ENCODE measurements at places on chromosomes 7 and 10.

DNA sequence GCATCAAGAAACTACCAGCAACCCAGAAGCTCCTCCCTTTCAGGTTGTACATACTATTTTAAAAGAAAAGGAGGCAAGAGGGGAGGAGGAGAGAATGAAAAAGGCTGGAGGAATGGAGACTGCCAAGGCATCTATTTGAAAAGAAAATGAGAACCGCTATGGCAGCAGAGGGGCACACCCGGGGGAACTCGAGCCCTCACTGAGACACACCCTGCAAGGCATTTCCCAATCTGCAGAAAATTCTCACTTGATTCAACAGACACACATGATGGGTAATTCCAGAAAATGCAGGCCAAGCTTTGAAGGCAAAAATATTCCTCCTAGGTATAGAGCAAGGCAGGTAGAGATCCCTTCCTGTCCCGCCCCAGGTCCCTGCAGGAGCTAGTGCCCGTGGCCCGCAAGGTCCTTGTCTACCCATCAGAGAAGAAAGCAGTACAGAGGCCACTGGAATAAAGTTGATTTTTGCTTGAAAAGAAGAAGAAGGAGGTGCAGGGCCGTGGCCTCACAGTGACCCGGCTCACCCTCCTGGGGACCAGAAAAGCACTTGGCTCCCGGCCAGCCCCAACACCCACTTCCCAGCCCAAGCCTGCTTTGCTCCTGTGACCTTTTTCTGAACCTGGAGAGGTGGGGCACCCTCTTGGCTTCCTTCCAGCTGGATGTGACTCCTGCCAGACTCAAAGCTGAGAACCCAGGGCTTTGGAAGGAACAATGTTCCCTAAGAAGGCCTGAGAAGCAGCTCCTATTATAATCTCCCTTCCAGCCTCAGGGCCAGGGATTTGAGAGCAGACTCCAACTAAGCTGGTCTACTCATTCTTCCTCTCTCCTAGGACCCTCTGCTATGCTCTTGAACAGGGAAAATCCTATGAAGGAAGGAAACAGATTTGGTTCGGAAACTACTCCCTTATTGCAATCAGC is 6.2 kb upstream of the PIK3CG start:
- no peak for DNase-seq

- DNase-seq: no peak
These were observed 79.3 kb upstream of the ACBD5 start for GRCh38 chr10:27319752-27320431.

- no peak for DNase-seq
These were observed 305.7 kb downstream of the BMPER start for GRCh38 chr7:34211018-34211417.

GRCh38 chr10:43267811-43268210 is 946 bp upstream of the RASGEF1A start:
- DNase-seq: no peak

- DNase-seq: no peak
These were observed 649.1 kb downstream of the TNS3 start for GRCh38 chr7:46932676-46933424.
